ENCODE measurements at places on chromosomes 3 and 15.

- no peak for DNase-seq
Measured at GRCh38 chr15:82828075-82828474, 18.6 kb downstream of the WHAMM start.

GRCh38 chr3:134034005-134034785 is 4.5 kb upstream of the SLCO2A1 start:
- DNase-seq = no peak

DNA sequence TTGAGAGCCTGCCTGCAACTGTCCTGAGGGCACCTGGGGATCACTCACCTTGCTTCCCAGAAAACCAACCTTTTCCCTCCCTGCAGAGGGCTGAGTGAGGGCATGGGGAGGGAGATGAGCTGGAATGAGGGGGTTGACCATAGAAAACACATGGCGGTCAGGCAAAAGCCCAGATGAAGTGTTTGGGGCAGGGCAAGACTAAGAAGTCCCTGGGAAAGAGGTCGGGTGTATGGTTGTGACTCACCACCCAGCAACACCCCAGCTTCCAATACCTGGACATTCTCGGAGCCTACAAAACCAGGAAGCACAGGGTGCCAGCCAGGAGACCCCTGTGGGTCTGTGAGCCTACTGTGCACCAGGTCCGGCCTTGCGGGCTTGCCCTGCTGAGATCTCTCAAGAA is 95.3 kb upstream of the ATP2B2 start:
- no peak for DNase-seq

DNA sequence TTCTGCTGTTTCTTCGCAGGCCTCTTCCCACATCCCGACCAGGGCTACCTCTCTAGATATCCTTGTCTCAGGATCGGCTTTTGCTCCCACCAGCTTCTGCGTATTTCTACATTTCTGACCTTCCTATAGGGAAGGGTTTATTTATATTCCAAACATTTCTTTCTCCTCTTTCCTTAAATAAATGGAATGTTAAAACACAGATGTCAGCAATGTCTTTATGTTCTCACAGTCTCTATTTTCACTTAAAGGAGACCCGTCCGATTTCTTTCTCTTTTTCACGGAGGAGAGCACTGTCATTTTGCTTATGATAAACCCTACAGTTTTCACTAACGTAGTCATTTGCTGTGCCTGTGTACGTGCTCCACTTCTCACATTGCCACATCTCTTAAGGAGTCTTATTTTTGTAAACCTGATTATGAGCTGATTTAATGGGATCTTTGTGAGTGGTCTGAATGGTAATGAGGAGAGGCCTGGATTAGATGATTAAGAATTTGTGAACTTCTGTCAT is 630 bp downstream of the KIF15 start:
- no peak for DNase-seq

- no peak for DNase-seq
Measured at GRCh38 chr3:89179355-89180001, 72.1 kb downstream of the EPHA3 start.

DNA sequence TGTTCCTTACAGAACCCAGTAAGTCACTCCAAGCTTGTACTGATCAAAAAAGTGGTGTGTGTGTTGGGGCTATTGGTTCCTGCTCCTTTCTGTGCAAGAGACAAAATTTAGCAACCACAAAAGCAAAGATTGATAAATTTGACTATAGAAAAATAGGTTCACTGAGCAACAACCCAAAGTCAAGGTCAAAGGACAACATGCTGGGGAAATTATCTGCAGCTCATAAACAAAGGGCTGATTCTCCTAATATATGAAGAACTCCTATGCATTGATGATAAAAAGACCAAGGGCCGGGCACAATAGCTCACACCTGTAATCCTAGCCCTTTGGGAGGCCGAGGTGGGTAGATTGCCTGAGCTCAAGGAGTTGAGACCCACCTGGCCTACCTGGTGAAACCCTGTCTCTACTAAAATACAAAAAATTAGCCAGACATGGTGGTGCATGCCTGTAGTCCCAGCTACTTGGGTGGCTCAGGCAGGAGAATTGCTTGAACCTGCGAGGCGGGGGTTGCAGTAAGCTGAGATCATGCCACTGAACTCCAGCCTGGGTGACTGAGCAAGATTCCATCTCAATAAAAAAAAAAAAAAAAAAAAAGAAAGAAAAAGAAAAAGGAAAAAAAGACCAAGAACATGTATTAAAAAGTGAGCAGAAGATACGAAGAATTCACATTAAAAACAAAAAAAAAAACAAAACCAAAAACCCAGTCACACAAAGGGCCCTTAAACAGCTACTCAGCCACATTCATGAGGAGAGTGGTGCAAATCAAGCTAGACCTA is 29.8 kb downstream of the PPCDC start:
- no peak for DNase-seq

DNA sequence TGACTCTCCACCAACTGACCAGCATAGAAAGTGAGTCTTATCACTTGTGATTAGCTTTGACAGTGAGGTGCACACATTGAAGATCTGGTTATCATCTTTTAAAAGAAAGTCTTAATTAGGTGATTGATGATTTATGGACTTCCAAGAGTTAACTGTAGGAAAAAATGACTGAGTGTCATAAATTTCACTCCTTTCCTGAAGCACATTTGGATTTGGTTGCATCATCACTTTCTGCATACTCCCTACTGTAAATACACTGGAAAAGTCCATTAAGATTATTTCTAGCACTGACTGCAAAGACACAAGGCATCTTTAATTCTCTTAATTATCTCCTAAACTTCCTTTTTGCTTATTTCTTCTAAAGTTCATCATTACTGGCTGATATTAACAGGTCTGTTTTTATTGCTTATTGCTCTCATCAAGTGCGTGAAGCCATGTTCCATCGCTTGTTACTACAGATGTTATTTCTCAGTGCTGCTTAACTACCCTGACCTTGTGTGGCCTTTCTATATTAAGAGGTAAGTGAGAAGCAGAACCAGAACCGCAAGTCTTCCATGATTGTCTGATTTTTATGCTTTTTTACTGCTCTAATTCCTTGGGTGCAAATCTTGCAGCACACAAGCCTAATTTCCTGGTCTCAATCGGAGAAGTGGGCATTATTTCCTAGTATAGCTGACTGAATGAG is 153.2 kb downstream of the MEIS2 start:
- no peak for DNase-seq

DNA sequence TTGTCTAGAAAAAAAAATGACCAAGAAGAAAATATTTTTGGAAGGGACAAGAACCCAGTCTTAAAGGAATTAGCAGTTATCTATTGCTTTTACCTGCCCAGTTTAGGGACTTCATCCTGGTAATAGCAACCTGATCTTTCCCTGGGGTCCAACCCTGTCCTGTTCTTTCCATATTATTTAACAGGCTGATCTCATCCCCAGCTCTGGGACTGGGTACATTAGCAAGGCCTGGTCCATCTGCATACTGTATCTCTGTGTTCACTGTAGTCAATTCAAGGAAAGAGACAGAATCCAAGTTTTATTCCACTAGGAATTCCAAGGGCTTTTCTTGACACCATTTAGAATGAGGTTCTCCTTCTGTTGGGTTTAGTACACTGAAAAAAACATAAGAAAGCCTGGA is 191.7 kb upstream of the GADL1 start:
- no peak for DNase-seq

- DNase-seq = no peak
Measured at GRCh38 chr3:185837414-185837813, 12.6 kb upstream of the IGF2BP2 start.

- DNase-seq = no peak
Measured at GRCh38 chr3:1093217-1093616, 393 bp downstream of the CNTN6 start.

GRCh38 chr3:154071146-154071545 is 50.0 kb upstream of the ARHGEF26 start:
- no peak for DNase-seq

- no peak for DNase-seq
Measured at GRCh38 chr3:150721285-150722130, 17.8 kb upstream of the ERICH6 start.

- DNase-seq = no peak
Measured at GRCh38 chr3:167930453-167930852, 165.3 kb downstream of the GOLIM4 start.

GRCh38 chr15:57382215-57382614 is 5.9 kb downstream of the CGNL1 start:
- DNase-seq = no peak

GRCh38 chr3:123070510-123070909 is 3.7 kb downstream of the PDIA5 start:
- DNase-seq = no peak

DNA sequence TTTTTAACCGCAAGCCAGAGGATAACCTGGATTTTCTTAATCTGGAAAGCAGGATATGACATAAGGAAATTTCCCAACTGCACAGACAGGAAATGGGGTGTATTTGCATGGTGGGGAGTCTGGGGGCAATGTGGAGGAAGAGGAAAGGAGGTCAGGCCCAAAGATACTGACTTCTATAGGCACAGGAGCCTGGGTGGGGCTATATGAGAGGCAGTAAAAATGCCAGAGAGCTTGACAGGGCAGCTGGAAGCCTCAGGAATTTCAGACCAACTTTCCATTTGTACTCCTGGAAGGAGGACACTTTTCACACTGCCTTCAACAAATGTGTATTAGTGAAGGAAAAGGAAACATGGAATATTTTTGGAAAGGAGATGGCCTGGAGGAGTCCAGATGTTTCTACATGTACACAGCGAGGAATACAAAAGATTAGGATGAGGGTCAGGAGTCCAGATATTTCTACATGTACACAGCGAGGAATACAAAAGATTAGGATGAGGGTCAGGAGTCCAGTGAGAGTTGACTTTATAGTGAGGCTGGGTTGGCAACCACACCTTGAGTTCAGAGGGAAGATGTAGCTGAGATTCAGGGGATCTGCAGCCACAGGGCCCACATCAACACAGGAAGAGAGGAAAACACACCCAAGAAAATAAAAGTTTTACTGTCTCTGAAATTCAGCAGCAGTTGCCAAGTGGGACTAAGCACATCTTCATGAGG is 111.9 kb upstream of the PTPRG start:
- no peak for DNase-seq

GRCh38 chr15:62989366-62990055 is 53.0 kb upstream of the TPM1 start:
- DNase-seq = no peak

GRCh38 chr15:31255732-31256377 is 70.8 kb upstream of the KLF13 start:
- DNase-seq = no peak

GRCh38 chr3:160768031-160768430 is 12.0 kb downstream of the PPM1L start:
- no peak for DNase-seq

- no peak for DNase-seq
Measured at GRCh38 chr15:48967336-48967735, 3.6 kb upstream of the SHC4 start.

DNA sequence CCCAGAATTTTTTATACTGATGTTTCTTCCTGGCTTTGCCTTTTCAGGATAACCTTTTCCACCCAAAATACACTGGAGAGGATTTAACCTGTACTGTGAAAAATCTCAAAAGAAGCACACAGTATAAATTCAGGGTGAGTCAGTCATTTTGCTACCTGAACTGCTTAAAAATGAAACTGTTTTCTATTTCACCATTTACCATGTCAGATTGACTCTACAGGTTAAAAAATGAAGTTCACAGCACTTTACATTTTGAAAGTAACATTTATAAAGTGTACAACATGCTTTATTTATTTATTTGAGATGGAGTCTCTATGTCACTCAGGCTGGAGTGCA is 115.2 kb downstream of the GHSR start:
- DNase-seq = no peak

DNA sequence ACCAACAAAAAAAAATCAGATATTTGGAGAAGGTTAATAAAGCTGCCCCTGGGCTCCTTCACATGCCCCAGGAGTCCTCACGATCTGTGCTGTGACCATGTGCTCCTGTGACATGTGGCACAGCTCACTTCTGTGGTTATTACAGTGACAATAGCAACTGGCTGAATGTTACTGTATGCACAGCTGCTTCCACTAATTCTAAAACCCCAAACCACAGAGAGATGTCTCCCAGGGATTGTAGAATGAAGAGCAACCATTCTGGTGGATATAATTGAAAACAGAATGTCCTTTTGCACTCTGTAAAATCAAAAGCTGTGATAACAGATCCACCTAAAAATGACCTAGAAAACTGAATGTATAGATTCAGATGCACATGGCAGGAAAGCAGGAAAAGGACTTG is 489.2 kb upstream of the CNTN4 start:
- DNase-seq = no peak

DNA sequence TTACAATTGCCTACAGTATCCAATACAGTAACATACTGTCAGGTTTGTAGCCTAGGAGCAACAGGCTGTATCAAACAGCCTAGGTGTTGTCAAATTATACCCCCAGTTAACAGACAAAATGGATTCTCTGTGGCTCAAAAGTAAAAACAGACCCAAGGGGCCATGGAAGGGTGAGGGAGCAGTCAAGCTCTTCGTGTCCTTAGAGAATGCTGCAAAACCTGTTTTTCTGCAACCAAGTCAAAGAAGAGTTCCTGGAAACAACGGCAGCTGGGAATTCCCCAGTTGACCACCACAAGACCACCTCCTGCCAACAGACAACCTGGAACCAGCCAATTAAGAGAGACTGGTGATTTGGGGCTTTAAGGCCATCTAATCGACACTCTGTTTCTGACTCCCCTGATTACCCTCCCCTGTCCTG is 11.1 kb upstream of the THUMPD3 start:
- DNase-seq = no peak

DNA sequence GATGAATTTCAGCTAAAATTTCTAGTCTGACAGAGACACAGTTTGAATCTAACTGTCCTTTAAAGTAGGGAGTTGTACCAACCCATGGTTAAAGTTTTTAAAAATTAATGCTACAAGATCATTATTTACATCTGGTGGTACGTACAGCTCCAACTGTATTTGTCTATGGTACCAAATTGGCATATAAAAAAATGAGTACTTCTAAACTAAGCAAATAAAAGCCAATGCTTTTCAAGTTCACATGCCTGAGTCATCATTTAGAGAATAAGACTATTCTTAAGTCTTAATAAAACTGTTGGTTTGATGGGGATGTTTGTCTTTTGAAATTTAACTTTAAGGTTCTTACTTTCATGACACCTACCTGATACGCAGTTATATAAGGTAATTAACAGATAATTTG is 21.0 kb upstream of the IFT57 start:
- DNase-seq = no peak

DNA sequence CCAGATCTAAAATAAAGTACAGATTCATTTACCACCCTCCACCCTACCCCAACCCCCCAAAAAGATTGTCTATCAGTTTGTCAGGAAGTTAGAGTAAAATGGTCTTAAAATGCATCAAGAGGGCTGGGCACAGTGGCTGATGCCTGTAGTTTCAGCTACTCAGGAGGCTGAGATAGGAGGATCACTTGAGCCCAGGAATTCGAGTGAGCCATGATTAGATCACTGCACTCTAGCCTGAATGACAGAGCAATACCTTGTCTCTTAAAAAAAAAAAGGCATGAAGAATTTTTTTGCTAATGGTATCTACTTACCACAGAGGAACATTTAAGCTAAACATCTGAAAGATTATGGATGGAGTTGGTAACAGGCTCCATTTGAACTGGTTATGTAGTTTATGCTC is 71.0 kb downstream of the RBM6 start:
- DNase-seq = no peak

DNA sequence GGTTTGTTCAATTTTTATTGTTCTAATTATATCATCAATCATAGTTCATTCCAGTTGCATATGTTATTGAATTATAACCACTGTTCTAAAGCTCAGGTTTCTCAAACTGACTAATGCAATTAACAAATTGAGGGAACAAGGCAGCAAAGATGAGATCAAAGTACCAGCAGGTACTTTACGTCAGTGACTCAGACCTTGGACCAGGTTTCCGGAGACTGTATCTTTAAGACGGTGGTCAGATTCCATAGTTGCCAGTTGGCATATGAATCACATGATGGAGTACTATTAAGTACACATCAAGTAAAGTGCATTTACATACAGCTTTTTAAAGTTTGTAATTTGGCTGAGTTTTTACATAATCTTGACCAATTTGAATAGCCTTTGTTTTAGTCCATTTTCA is 583.6 kb upstream of the ROBO2 start:
- no peak for DNase-seq

All from cortex of kidney (tissue), 1 donor.